ENCODE measurements at places on chromosomes 7 and 10. TPM values are rescaled to one million over a fixed set of nuclear protein-coding genes. Genes with fewer than 3 reads are reported as not detected.
A peak's percentile ranks its signal among the peaks of the same experiment; 100 is the strongest.

The GHRHR gene
- not detected for total RNA-seq

The PGAM2 gene
- total RNA-seq, result not detected

The MUC3A gene
- not detected for total RNA-seq

The GARIN1A gene
- 0.02 TPM for total RNA-seq

The GPR141 gene
- total RNA-seq, result not detected

The GPR146 gene
- not detected for total RNA-seq

The LIPK gene
- not detected for total RNA-seq

The BAZ1B gene
- total RNA-seq, result 44.6 TPM

The TRIM73 gene
- total RNA-seq, result not detected

GRCh38 chr10:122780391-122780790 lies 65.3 kb downstream of the CUZD1 start:
- peak; percentile 49 for DNase-seq

DNA sequence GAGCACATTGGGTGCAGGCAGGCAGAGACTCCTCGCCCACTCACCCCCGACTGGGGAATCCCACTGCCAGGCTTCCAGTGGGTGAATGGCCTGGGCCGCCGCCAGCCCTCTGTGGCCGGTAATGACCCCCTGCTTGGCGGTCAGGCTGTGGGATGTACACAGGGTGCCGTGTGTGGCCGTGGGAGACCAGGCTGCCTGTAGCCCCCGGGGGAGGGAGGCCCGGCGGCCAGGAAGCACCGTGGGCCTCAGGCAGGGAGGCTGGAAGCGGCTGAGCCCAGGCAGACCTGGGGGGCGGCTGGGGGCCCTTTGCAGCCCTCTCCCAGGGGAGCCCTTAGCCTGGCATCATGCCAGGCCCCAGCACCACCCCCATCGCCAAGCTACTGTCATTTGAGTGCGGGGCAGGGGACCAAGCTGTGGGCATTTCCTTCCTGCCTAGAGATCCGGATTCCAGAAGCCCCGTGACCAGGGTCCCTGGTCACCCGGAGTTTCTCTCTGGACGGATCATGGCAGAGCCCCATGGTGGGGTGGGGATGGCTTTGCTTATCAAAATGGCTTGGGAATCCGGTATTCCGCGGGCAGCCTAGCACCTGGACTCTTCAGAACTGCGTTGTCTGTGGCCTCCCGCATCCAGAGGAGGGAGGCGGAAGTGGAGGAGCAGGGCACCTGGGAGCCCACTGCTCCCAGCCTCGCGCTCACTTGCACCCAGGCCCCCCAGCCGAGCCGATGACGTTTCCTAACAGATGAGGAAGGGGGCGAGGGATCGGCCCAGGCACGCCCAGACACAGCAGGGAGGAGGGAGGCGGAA lies 1.1 kb downstream of the TTYH3 start:
- peak; percentile 88 for DNase-seq

GRCh38 chr10:35614312-35614711 lies 9.2 kb downstream of the GJD4 start:
- no peak for DNase-seq

DNA sequence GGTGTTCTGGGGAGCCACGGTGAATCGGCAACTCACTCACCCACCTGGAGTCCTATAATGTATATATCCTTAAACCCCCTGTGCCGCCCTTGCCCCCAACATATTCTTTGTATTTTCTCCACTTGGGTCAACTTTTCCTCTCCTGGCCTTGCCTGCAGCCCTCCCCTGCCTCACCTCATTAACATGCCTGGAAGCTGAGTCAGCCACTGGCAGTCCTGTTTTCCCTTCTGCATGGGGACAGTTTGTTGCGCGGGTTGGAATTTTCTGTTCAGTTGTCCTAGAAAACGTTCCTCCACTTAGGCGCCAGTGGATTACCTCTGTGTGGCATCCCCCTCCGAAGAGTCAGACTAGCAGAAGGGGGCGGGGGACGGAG lies 97.4 kb downstream of the C10orf105 start:
- DNase-seq, result peak; percentile 47

DNA sequence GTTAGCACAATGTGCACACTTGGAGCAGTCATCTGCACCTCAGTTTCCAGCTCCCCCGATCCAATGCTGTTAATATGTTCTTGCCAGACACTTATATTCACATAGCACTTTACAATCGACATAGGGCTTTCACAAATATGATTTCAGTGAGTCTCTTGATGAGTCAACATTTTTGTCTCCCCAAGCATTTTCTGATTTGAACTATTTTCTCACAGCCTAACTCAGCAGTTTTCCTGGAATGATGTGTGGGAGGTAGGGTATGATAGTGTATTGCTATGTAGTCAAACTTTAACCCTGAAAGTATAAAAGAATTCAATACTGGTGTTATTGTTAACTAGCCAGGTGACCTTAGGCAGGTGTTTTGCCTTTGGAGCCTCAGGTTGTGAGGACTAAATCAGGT lies 82.5 kb upstream of the LRGUK start:
- no peak for DNase-seq

- no peak for DNase-seq
Observed at GRCh38 chr7:106031300-106032035, 68.4 kb downstream of the CDHR3 start.

- no peak for DNase-seq
Observed at GRCh38 chr10:52129410-52130178, 184.5 kb upstream of the DKK1 start.

All from MG63 (cell line).